ENCODE measurements at places on chromosomes 16 and 17.

DNA sequence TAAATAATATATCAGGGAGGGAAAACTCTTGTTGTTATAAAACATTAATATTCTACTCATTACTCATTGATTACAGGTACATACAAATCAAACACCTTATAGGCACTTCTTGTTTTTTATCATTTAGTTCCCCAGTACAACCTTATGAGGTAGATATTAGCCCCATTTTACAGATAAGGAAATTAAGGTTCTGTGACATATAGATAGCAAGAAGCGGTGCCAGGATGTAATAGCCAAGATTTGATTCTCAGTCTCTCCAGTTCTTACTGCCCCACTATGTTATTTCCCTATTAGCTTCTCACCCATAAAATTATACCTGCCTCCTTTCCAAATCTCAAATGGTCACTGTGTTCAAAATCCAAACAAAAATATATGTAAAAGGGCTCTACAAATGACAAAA is 36.9 kb downstream of the CMTM3 start:
- DNase-seq, result no peak

DNA sequence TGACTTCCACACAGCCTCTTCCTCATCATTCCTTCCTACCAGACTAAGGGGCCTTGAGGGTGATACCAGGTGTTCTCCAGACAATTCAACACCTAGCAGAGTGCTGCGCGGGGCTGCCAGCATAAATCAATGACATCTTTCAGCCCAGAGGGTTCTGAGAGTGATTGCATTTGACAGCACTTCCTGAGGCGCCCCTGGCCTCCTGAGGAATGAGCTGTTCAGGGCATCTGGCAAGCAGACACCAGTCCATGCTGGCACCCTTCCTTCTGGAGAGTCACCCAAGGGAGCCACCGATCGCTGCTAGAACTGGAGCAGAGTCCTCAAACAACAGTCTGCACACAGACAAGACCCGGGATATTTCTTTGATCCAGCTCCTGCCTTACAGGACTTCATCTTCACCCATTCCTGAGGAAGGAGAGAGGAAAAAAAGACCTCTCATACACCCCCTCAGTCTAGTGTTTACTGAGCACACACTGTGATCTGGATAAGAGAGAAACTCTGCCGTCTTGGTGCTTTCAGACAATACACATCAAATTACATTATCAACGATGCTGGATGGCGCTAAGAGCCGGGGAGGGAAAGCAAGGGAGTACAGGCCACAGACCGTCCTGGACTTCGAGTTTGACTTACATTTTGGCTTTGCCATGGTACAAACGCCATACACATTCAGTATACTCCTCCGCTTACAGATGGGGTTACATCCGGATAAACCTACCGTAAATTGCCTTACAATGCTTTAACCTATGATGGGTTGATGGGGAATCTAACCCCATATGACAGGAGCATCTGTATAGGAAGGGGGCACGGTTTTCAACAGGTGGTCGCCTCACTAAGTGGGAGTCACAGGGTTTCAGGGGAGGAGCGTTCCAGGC is 23.0 kb downstream of the NPTX1 start:
- no peak for DNase-seq

GRCh38 chr17:50511058-50511457 is 2.8 kb downstream of the MYCBPAP start:
- no peak for DNase-seq

- no peak for DNase-seq
These were observed 211.5 kb downstream of the SOX9 start for GRCh38 chr17:72332367-72332766.

DNA sequence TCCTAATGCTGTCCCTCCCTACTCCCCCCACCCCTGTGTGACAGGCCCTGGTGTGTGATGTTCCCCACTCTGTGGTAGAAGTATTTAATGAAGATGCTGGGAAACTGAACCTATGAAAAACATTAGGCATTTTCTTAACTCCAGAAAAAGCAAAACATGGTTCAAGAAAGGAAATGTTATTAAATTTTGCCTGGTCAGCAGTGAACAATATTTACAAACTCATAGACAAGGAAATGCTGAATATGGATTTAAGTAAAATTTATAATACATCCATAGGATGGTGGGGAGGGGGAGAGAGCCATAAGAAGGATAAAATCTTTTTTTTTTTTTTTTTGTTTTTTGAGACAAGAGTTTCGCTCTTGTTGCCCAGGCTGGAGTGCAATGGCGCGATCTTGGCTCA is 10.8 kb upstream of the CRYBA1 start:
- no peak for DNase-seq

GRCh38 chr16:73124665-73125375 is 76.9 kb upstream of the ZFHX3 start:
- DNase-seq, result no peak

DNA sequence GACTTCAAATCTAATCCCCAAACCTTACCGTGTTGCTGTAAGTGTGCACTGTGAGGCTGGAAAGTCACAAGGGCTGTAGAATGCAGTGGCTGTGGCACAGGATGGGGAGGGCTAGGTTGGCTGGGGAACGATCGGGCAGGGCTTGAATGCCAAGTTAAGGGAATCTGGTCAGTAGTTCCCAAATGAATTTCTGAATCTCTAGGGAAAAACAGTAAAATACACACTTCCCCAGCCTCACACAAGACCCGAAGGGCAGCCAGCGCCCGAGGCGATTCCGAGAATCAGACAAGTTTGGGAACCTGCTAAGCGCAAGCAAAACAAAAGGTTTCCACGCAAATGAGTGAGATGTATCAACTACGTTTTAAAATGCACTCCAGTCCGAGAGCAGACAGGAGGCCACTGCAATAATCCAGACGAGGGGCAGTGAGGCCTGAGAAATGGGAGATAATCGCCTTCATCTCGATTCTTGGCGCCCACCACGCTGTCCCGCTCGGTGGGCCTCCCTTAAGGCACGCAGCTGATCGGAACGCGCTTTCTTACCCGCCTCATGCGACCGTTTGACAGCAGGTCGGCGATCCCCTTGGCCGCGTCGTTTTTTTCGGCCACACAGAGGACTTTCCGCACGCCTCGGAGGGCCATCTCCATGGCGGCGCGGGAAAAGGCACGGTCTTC is 599 bp downstream of the TOP3A start:
- DNase-seq, result no peak

GRCh38 chr17:47742319-47743181 is 9.5 kb downstream of the TBX21 start:
- no peak for DNase-seq

GRCh38 chr17:44901411-44901921 is 2.2 kb upstream of the EFTUD2 start:
- DNase-seq, result no peak

DNA sequence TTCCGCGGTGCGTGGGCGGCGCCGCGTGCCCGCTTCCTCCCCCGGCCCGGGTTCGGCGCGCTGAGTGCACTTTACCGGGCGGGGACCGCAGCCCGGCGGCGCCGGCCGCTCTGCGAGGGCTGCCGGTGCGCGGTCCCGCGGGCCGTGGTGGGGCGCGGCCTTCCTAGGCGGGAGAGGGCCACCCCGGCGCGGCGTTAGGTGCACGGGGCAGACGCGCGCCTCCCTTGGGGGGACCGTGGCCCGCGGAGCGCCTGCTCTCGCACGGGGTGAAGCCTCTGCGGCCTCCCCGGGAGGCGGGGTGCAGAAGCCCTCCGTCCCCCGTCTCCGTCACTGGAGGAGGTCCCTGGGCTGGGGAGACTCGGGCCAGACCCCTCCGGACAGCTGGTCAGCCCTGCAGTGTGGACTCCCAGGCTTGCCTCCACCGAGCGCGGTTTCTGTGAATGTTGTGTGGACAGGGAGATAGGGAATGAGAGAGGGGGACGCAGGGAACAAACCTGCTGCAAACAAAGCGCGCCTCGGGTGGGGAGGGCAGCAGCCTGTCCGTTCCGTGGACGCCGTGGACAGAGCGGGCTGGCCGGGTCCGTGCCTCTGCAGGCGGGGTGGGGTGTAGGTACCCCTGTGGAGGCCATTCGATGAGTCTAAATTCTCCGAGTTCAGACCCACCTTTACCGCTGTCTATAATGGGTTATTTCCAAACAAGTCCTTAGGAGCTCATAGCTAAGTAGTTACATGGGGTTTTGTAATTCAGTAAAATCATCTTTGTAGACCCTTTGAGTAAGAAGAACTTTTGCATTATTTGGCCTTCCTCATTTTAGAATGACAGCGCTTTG is 721 bp downstream of the TBCD start:
- DNase-seq, result peak; percentile 68

DNA sequence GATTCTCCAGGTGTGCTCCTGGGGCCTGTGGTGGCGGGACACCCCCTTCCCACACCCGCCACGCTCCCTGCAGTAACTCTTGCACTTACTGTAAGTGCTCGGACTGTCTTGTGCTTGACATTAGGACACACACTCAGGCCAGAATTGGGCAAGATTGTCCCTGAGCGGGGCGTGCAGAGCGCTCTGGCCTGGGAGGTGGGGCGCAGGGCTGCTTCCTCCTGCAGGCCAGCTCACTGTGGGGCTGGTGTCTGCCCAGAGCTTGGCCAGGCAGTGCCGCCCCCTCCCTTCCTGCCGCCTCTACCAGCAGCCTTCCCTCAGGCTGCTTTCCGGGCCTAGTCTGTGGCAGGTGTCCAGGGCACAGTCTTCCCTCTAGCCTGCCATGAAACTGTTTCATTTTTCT is 6.1 kb upstream of the ATP6V0C start:
- no peak for DNase-seq

GRCh38 chr16:15038689-15039088 is 17.2 kb downstream of the NTAN1 start:
- DNase-seq, result no peak

GRCh38 chr17:75271955-75272847 is 1.2 kb upstream of the MIF4GD start:
- no peak for DNase-seq

GRCh38 chr16:80806927-80807340 is 2.5 kb upstream of the CDYL2 start:
- DNase-seq, result no peak

DNA sequence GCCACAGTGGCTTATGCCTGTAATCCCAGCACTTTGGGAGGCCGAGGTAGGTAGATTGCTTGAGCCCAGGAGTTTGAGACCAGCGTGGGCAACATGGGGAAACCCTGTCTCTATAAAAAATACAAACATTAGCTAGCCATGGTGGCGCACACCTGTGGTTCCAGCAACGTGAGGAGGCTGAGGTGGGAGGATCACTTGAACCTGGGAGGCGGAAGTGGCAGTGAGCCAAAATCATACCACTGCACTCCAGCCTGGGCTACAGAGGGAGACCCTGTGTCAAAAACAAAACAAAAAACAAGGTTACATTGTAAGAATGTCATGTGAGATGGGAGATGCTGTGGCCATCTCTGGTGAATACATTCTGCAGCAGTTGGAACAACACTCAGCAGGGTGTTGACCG is 13.5 kb downstream of the DUSP14 start:
- DNase-seq, result no peak

- DNase-seq, result no peak
These were observed 18.8 kb upstream of the FAM83G start for GRCh38 chr17:19023209-19023999.

- no peak for DNase-seq
These were observed 4.2 kb downstream of the NR1D1 start for GRCh38 chr17:40095944-40096791.

GRCh38 chr17:22337467-22337866 is 645.1 kb downstream of the KCNJ18 start:
- DNase-seq, result no peak

GRCh38 chr16:77657016-77657415 is 65.3 kb upstream of the NUDT7 start:
- peak; percentile 14 for DNase-seq

DNA sequence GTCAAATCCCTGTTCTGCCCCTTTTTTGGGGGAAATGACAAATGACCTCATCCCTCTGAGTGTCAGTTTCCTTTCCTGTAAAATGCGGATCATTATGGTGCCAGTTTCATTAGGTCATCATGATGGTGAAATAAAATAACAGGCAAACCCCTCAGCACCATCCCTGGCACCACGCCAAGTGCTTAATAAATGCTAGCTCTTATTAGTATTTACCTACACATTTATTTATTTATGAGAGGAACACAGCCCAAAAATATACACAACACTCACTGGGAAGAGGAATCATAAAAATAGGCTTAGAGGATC is 28.6 kb upstream of the GPRC5B start:
- no peak for DNase-seq

GRCh38 chr17:7237266-7237760 is 1.9 kb downstream of the PHF23 start:
- no peak for DNase-seq

DNA sequence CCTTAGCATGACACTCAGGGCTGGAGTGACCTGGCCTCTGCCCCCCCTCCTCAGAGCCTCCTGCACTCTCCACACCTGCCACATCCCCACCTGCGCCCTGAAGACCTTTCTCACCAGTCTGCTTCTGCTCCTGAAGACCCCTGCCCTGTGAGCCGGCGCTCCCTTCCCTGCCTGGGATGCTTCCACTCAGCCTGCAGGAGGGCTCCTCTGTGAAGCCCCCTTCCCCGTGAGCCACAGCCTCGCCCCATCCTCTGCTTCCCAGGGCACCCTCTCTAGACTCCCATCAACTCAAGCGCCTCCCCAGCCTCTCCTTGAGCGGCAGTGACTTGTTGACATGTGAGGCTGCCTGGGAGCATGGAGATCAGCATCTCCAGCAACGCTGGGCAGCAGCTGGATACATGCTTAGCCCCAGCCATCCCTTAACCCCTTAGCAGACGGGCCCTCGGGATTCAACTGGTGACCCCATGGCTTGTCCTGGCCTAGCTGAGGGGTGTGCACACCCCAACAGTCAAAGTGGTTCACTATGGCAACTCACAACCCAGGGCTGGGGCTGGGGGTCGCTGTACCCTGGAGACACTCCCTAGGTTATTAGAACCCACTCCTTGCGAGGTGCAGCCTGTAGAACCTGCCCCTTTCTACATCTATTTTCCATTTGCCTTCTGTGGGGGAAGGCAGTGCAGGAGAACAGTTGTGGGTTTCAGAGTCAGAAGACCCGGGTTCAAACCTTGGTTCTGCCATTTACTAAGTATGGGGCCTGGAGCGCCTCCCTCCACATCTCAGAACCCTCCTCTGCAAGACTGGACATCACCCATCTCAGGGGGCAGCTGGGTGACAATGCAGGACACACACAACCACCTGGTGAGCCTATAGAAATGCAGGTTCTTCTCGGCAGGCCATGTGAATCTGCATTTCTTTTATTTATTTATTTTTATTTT is 21.5 kb downstream of the TMEM235 start:
- no peak for DNase-seq

DNA sequence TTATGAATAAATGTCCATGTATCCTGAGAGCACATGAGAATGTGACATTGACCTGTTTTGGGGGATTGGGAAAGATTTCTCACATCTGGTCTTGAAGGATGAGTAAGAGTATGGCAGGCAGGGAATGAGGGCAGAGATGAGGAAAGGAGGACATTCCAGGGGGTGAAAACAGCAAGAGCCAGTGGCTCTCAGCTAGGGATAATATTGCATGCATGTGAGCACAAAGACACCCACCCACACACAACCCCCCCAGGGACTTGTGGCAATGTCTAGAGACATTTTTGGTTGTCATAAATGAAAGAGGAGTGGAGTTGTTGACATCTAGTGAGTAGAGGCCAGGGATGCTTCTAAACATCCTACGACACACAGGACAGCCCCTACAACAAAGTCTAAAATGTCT is 6.0 kb downstream of the MYO1D start:
- DNase-seq, result no peak

GRCh38 chr16:64419832-64420231 is 702.0 kb downstream of the CDH11 start:
- DNase-seq, result no peak

GRCh38 chr16:3158026-3158509 is 23.2 kb downstream of the ZNF213 start:
- DNase-seq, result no peak

Data from HuH-7.5 (cell line).